ENCODE measurements at places on chromosomes 13 and 19.

DNA sequence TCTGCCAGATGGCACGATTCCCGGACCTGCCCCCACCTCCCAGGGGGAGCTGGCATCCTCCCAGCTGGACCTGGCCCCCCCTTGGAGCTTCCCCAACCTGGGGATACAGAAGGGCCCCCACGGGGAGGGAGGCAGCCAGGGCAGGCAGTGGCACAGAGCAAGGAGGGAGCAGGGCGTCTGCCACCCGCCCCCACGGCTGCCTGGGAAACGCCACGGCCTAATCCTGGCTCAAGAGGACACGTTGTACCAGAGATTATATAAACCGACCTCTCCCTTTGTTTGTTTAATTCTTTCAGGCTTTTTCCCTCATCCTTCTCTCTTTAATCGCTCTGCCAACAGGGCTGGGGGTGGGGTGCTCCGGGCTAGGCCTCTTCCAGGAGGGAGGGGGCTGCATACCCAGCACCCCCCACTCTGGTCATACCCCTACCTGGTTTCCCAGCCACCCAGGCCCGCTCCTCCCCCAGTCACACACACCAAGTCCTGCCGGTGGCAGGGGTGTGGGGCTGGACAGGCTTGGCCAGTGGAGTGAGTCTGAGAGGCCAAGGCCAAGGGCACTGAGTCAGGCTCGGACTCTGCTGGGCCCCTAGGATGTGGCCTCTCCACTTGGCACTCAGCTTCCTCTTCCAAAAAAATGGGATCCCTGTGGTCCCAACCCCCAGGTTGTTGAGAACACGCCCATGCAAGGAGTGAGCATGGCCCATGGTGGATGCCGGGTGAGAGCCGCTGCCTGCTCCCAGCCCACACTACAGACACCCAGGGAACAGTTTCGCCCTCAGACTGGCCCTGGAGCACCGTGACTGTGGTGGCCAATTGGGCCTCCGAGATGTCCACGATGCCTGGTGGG is 29.5 kb upstream of the NFIC start:
- DNase-seq, result no peak

GRCh38 chr13:48094404-48094780 is 512 bp downstream of the MED4 start:
- no peak for DNase-seq

DNA sequence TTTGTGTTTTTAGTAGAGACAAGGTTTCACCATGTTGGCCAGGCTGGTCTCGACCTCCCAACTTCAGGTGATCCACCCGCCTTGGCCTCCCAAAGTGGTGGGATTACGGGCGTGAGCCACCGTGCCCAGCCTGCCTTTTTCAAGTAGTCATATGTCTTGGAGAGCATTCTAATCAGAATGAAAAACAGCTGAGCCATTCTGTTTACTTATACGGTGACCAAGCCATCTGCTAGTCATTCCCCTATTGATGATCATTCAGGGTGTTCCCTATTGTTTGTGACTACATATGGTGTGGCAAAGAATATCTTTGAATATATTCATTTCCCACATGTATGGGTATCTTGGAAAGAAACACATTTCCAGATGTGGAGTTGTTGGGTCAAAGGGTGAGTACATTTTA is 17.2 kb downstream of the BLOC1S3 start:
- no peak for DNase-seq

DNA sequence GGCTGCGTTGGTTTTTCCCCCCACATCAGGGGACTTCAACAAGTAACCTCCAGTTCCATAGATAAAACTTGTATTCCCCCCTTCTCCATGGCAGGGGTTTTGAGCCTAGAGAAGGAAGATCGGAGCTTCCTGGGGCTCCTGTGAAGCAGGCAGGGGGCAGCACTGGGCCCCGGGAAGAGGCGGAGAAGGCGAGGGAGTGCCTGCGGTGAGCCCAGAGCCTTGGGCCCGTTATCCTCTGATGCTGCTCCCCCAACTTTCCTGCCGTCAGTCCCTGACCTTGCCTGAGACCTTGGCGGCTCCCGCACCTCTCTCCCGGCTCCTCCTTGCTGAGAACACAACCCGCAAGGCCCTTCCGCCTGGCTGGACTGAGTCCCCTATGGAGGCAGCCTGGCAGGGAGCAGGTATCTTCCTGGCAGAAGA is 2.5 kb downstream of the LIPE start:
- no peak for DNase-seq

GRCh38 chr19:49938662-49939061 is 9.4 kb upstream of the NUP62 start:
- no peak for DNase-seq

GRCh38 chr19:3057275-3057714 is 5.0 kb downstream of the TLE5 start:
- no peak for DNase-seq

DNA sequence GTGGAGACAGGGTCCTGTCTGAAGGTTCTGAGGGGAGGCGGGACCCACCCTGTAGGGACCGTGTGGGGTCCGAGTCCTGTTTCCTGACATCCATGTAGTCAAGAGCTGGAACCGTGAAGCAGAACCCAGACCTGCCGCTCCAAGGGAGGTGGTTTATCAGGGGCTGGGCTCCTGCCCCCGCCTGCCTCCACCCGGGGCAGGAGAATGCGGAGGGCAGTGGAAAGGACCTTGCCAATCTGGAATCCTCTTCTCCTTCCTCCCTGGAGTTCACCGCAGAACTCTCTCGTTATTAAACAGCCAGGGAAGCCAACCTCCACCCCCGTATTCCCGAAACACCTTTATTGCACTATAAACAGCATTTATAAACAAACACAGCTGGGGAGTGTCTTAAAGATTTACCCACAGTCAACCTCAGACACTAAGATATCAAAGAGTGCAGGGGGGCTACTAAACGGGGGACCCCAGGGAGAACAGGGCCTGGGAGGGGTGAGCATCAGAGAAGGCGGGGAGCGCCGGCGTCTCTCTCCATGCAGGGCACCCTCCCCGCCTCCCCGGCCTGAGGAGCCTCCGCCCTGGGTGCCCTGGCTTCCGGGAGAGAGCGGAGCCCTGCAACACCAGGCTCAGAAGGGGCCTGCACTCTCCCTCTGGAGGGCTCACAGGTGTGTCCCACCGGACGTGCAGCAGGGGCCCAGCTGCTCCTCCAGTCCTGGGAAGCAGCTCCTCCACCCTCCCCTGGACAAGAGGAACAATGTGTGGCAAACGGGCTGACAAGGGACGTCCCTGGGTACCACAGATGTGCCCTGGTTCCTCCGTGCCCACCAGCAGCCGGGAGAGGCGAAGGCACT is 3.6 kb downstream of the C2CD4C start:
- no peak for DNase-seq

DNA sequence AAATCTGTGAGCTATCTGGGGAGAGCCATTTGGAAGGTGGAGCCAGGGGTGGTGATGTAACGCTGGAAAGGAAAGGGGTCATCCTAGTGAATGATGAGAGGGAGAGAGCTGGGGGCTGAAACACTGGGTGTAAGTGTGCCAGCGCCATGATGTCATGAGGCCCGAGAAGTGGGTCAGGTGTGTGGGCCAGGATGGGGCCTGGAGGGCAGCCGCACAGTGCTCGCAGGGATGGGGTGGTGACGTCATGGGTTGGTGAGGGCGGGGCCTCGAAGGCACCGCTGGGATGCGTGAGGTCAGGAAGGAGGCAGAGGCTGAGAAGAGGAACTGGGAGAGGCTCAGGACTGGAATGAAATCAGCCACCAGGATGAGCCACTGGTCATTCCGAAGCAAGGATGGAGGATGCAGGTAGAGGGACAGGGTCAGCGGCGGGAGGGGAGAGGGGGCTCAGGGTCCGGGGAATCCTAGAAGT is 4.4 kb downstream of the CCDC61 start:
- no peak for DNase-seq

DNA sequence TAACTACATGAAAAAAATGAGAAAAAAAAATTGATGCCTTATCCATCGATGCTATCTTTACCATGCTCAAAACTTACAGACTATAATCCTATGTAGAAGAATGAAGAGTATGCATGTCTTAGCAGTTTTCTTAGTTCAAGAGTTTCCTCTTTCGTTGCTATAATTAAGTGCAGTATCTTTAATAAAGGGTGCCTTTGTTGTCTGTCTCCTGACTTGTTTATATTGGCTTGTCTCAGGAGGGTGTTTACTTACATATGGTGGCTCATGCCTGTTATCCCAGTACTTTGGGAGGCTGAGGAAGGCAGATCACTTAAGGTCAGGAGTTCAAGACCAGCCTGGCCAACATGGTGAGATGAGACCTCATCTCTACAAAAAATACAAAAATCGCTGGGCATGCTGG is 44.3 kb downstream of the MTMR6 start:
- DNase-seq, result no peak

DNA sequence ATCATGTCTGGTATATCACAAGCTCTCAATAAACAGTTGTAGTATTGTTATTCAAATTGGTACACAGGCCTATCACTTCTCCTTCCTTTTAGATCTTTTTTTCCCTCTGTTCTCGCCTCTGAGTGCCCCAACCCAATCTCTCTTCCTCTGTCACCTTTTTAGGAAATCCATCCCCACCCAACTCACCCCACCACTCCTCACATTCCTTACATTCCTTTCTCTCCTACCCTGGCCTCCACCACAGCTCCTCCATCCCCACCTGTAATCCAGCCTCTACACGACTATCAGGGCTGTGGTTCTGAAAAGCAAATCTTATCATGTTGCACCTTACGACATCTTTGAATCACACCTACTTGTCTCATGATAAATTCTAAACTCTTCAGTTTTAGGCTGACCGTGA is 545.4 kb upstream of the GPC6 start:
- DNase-seq, result no peak

- DNase-seq, result no peak
Measured at GRCh38 chr13:21615427-21615826, 11.5 kb upstream of the MICU2 start.

GRCh38 chr13:49958321-49958720 is 22.2 kb upstream of the SPRYD7 start:
- no peak for DNase-seq

- no peak for DNase-seq
Measured at GRCh38 chr19:47487551-47488515, 3.8 kb upstream of the KPTN start.

DNA sequence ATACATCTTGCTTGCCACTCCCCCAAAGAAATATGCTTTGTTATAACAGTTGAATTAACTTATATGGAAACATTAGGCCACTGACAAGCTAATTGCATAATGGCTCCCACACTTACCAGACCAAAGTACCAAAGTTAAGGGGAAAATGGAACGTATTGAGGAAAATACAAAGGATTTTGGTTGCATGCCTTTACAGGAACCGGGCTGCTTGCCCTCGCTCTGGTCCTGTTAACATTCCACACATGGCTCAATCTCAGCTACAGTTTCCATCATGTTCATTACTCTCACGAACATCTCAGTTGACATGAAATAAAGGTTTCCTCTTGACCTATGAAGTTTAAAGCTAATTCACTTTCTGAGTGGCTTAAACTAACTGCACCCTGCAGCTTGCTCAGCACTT is 220.7 kb upstream of the RXFP2 start:
- DNase-seq, result no peak

DNA sequence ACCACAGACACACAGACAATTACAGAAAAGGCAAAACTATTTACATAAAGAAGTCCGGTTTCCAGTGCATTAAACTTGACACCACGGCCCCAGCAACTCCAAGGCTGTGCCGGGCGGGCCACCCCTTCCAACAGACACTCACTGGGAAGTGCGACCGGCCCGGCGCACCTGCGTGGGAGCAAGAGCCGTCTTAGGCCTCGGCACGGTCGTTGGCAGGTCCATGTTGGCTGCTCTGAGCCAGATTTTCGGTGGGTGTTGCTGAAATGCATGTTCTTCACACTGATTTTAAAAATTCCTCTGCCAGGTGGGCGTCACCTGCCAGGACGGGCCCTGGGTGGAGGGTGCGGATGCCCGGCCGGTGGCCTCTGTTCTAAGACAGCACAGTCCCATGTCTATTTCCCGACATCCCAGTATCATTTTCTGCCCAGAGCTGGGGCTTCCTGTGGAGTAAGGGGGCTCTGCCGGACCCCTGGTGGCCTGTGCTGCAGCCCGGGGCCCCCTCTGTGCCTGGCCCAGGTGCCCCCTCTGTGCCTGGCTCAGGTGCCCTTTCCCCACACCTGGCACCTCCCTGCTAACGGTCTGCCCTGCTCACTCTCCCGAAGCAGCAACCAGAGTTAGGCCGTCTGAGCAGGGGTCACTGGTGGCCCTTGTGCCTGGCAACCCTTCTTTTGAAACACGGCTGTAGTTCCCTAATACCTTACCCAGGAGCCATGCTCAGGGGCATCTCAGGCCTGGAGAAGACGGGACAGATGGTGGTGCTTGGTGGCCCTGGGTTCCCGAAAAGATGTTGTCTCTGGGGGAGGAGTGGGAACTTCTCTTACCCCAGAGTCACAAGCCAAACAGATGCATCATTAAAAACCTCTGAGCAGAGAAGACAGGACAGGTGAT is 9.2 kb downstream of the TMEM255B start:
- no peak for DNase-seq

DNA sequence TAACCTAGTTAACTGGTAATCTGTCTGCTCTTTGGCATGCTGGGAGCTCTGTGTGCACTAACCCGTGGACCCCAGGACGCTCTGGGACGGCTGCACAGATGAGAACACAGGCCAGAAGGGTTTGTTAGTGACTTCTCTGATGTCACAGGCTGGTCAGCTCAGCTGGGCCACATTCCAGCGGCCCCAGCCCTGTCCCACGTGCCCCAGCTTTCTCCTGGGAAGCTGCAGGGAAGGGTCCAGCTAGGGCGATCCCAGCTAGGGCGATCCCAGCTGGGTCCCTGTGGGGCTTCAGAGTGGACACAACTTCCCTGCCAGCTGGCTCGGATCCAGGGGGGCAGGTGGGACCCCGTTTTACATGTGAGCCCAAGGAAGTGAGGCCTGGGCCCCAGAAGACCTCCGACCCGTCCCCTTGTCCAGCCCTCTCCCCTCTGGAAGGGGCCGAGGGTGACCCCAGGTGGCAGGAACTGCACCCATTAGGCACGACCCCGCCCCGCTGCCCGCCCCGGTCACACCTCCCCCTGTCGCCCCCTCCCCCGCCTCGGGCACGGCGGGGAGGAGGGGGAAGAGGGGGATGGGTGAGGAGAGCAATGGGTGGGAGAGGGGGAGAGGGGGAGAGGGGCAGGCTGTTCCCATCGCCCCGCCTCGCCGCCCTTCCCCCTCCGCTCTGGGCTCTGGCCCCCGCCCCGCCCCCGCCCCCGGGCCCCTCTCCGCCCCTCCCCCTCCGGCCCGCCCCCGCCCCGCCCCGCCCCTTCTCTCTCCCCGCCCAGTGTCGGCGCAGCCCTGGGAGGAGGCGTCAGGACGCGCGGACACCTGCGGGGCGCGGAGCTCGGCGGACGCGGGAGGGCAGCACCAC is 75.2 kb upstream of the MCF2L start:
- no peak for DNase-seq

GRCh38 chr19:43806848-43807247 is 4.6 kb upstream of the LYPD5 start:
- peak; percentile 81 for DNase-seq

DNA sequence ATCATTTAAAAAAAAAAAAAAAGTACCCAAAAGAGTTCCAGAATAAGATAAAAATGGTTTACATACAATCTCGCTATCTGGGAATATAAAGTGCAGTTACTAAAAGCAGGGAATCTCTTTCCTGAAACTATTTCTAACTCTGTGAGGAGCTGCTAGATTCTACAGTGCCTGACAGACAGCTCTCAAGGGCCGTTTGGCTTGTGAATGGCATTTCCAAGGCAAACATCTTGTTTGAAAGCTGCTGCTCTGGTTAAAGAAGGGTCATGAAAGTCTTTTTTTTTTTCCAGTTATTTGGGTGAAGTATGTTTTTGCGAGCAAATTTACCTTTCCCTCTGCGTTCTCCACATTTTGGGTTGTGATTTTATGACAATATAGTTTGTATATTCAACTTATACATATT is 29.0 kb upstream of the CEACAM21 start:
- DNase-seq, result no peak

All from NCI-H1048 (cell line).